ENCODE measurements at places on chromosomes 1 and 21.

GRCh38 chr1:26907071-26907917 is 6.5 kb downstream of the NR0B2 start:
- DNase-seq, result peak; percentile 80

DNA sequence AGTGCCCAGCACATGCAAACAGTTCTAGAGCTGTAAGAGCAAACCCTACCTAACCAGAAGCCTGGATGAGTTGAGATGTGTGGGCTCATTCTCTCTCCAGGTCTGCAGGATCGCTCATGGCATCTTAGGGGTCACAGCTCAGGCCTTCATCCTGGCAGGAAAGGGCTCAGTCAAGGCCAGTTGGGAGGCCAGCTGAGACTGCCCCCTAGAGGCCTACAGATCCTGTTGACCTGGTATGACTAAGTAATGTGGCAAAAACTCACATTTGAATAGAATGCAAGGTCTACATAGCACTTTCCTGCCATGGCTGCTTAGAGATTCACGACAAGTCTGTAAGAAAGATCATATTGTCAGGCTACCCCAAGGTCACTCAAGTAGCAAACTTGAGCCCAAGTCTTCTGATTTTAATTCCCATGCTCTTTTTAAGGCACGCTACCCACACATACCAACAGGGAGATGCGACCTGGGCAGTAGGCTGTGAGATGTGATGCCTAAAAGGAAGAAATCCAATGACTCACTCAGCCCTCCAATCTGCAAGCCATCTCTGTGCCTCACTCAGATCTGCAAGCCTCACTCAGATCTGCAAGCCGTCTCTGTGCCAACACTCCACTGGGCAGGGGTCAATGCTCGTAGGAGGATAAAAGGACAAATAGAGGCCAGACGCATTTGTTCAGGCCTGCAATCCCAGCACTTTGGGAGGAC is 5.1 kb upstream of the CAPN8 start:
- DNase-seq, result peak; percentile 11

DNA sequence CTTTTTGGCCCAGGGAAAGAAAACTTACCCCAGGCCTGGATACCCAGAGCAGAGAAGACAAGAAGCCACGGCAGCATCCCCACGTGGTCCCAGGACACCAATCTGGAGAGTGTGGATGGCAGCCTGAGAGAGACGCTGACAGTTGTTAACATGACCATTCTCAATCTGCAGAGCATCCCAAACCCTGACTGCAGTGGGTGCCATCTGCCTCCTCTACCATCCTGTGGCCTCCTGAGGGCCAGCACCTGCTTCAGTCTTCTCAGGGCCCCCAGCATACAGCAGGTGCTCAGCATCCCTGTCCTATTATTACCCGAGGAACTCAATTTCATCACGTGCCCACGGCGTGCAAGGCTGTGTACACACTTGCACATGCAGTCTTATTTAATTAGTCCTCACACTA is 785 bp downstream of the PGLYRP4 start:
- no peak for DNase-seq

GRCh38 chr1:246760422-246761347 is 36.5 kb downstream of the SCCPDH start:
- DNase-seq, result no peak

GRCh38 chr1:31860581-31860980 is 44.8 kb upstream of the SPOCD1 start:
- DNase-seq, result no peak

DNA sequence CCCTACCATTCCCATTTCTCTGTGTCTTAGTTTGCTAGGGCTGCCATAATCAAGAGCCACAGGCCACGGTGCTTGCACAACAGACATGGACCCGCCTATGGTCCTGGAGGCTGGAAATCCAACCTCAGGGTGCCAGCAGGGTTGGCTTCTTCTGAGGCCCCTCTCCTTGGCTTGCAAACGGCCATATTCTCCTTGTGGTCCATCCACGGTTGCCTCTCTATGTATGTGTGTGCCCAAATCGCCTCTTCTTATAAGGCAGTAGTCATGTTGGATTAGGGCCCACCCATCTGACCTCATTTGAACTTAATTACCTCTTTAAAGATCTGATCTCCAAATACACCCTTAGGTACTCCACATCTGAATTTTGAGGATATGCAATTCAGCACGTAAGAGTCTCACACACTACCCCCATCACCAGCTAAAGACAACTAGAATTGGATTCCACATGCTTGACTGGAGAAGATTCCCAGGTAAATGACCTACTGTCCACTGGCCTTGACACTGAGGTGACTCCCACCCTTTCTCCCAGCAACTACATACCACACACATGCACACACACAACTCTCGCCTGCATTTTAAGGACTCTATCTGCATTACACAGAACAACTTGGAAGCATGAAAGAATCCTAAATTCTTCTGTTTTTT is 28.3 kb upstream of the TMEM51 start:
- no peak for DNase-seq

DNA sequence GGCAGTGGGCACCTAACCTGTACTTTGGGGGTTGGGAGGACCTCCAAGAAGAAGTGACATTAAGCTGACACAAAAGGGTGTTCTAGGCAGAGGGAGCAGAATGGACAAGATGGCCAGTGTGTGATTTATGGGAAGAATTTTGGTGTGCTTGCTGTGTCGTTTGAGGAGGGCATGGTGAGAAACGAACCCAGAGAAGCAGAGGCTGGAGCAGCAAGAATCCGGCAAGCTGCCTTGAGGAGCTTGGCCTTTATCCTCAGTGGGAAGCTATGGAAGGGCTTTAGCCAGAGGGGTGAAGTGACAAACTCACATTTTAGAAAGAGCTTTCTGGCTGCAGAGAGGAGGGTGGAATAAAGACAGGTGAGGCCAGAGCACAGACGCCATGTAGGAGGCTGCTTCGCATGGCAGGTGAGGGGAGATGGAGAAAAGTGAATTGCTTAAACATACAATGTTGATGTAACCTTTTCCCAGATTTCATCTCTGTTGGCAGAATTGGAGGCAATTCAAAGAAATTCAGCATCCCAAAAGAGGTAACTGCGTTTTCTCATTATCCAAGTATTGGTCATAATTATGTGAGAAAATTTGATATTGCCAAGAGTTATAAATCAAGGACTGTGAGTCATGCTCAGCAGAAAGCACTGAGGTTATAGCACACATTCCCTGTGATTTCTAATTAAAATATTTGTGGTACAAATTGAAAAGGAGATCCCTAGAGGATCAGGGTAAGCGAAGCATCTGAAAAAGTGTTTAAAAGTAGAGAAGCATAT is 26.5 kb downstream of the TRIM45 start:
- DNase-seq, result no peak

DNA sequence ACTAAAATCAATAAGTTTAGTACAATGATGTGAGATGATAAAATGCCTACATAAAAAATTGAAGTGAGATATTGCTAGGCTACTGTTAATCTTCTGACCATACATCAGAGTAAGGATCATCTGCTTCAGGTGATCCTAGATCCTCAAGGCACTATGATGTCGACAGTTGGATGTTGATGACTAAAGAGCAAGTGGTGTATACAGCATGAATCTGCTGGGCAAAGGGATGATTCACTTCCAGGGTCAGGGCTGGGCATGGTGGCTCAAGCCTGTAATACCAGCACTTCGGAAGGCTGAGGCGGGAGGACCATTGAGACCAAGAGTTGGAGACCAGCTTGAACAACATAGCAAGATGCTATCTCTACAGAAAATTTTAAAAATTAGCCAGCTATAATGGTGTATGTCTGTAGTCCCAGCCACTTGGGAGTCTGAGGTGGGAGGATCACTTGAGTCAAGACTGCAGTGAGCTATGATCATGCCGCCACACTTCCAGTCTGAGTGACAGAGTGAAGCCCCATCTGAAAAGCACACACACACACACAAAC is 24.6 kb downstream of the NUF2 start:
- DNase-seq, result peak; percentile 33

DNA sequence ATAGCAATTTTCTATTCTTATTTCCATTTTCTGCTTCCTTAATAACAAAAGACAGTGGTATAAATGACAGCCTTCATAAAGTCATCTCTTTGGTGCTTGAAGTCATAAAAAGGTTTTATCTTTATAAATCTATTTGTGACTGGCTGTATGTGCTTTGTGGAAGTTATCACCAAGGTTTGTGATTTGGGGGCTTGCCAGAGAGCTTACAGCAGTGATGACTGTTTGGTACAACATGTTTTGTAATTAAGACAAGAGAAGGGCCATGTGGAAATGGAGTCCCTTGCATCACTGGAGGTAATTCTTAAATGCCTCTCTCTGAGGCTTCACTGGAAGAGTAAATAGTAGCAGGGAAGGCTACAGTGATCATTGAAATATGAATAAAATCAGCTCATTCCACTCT is 2.7 kb downstream of the SLC35F3 start:
- DNase-seq, result no peak

GRCh38 chr1:57164584-57164983 is 198.8 kb upstream of the C8B start:
- no peak for DNase-seq

GRCh38 chr1:75632350-75632949 is 21.5 kb upstream of the SLC44A5 start:
- no peak for DNase-seq

DNA sequence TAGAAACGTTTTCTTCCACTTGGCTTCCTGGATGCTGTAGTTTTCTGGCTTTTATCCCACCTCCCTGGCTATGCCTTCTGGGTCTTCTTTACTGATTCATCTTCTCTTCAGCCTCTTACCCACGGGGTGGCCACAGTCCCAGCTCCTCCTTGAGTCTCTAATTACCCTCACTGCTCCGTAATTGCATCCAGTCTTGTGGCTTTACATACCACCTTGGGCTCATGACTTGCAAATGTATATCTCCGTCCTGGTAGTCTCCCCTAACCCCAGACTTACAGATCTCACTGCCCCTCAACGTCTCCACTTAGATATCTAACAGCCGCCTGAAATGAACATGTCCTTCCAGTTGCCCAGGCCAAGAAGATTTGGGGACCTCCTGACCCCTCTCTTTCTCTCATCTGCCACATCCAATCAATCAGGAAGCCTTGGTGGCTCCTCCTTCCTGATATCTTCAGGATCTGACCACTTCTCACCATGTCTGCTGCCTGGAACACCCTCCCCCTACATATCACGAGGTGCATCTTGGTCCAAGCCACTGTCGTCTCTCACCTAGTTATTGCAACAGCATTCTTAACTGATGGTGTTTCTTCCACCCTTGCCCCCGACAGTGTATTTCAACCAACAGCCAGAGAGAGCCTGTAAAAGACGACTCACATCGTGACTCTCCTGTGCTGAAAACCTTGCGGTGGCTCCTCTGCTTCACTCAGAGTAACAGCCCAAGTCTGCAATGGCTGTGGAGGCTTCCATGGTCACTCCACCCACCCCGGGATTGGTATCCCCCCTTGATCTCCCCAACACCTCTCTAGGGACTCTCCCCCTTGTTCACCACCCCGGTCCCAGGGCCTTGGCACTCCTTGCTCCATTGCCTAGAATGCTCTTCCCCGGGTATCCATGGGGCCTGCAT is 219.0 kb upstream of the POU3F1 start:
- DNase-seq, result no peak

GRCh38 chr1:211527006-211527405 is 35.0 kb upstream of the RD3 start:
- no peak for DNase-seq

GRCh38 chr1:150529017-150529416 is 13.5 kb downstream of the FALEC start:
- DNase-seq, result peak; percentile 43

GRCh38 chr1:203463469-203464062 is 12.0 kb upstream of the PRELP start:
- peak; percentile 50 for DNase-seq

DNA sequence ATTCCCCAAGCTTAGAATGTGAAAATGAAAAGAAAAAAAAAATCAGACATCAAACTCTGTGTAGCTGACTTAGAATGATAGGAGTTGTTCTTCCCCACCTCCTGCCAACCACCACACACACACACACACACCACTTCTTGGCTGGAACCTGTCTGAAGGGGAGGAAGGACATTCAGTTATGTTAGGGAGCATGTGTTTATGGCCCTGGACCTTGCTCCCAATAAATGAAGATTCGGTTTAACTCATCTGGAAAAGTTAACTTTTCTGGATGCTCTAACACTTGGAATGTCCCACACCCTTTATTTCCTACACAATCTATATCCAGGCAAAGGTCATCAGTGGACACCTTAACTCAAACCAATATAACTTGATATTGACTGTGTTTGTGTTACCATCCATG is 112.4 kb downstream of the DAB1 start:
- DNase-seq, result no peak

DNA sequence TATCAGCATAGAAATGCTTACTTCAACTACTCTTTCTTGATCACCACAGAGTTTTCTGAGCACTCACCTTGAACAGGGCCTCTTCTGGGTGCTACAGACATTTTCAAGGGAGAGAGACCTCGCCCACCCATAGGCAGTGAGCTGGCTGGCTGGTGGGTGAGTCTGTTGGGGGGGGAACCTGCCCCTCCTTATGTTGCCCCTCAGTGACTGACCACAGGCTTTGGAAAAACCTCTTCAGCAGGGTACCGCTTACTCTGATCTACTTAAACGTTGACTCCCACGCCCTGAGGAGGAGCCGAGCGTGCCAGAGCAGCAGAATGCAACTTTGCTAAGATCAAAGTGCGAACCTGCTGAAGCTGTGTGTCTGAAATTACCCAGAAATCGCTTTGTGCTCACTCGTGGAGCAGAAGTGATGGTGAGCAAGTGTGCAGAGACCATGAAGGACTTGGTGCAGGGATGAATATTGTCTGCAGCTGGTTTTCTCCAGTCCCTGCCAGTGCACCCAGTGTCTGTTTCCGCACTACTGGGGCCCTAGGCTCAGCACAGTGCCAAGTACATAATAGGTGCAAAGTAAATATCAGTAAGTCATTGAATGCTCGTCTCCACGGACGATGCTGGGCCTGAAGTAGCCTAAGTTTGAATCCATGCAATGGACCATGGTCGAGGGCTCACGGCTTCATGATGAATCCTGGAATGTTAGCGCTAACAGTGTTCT is 158.7 kb upstream of the IRF2BP2 start:
- no peak for DNase-seq

DNA sequence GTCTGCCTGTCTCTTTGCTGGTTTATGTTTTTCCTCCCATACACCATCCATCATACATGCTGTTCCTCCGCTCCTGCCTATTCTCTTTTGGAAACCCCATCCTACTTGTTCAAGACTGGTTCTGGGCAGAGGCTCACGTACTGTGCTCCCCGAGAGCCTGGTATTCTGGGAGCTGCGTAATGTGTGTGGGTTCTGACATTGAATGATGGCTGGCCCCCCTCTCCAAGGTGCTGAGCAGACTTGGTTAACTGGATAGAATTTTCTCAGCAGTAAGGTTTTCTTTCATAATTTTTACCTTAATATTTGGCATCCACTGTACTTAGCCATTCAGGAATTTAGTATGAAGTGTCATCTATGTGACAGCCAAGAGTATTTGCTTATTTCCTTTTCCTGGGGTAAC is 26.6 kb downstream of the COQ8A start:
- DNase-seq, result no peak

Measured in NCI-H226 (cell line).